ENCODE measurements at places on chromosomes 4 and X.

- peak; percentile 44 for DNase-seq
Measured at GRCh38 chrX:13387666-13388494, 68.0 kb upstream of the ATXN3L start.

GRCh38 chrX:20266810-20267606 lies at the start of gene RPS6KA3:
Gene RPS6KA3 (minus strand): TSS chrX:20266909. CDS start chrX:20266632, 277 bp downstream.
- peak; percentile 67 for DNase-seq

GRCh38 chrX:70172964-70173363 lies 4.3 kb upstream of the DGAT2L6 start:
- no peak for DNase-seq

GRCh38 chr4:37762991-37763368 lies 63.5 kb upstream of the PGM2 start:
- no peak for DNase-seq

- DNase-seq: no peak
Measured at GRCh38 chr4:16959305-16959704, 60.9 kb upstream of the LDB2 start.

GRCh38 chr4:165379678-165380064 lies 863 bp downstream of the CPE start:
- DNase-seq: no peak

DNA sequence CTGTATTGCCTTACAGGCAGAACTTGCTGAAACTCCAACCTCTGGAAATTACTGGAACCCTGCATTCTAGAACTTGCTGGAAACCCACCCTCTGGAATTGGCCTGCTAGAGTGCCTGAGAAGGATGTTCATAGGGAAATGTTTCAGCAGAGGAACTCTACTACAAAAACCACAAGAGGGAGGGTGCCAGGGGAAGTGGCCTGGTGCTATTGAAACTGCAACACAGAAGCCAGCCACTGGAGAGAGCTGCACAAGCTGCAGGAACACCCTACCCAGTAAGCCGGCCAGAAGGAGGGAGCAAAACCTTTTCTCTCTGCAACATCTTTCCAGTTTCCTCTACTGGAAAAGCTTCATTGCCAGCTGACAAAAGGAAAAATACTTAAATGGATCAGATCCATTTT lies 2.5 kb upstream of the BRWD3 start:
- no peak for DNase-seq

GRCh38 chrX:39158801-39159657 lies 357.8 kb downstream of the MID1IP1 start:
- peak; percentile 59 for DNase-seq

DNA sequence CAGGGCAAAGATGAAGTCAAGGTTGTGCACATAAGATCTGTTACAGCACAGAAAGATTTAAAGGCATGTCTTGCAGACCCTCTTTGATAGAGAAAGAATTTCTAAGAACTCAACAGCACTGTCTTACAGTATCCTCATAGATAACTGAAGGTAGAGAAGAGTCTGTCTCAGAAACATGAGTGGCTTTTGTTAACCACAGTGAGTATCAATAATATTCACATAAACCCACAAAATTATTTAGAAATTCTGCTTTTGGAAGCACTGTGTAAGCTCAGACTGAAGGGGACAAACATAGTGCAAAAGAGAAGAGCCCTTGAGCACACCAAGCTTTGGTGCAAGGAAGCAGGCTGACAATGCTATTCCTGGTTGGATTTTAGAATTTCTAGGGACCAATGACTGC lies 166.0 kb upstream of the SH3RF1 start:
- DNase-seq: no peak

- DNase-seq: no peak
Measured at GRCh38 chr4:16019649-16020048, 56.7 kb upstream of the FGFBP2 start.

DNA sequence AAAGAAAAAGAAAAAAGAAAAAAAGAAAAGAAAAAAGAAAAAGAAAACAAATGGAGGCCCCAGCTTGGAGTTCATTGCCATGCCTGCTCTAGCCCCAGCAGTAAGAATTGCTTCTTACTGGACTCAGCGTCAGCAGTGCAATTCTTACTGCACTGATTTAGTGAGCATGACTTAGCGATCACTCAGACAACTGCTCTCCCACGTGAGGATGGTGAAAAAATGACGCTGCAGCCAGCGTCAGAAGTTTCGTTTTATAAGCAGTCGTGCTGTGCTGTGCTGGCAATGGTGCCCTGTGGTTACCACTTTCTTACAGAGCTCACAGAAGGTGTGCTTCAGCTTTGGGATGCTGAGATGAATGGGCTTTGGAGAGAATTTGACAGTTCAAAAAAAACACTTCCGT lies 68.3 kb upstream of the DDX3X start:
- peak; percentile 86 for DNase-seq

- no peak for DNase-seq
Measured at GRCh38 chrX:39626749-39627148, 471.0 kb downstream of the BCOR start.
